ENCODE measurements at places on chromosomes 4 and X.

DNA sequence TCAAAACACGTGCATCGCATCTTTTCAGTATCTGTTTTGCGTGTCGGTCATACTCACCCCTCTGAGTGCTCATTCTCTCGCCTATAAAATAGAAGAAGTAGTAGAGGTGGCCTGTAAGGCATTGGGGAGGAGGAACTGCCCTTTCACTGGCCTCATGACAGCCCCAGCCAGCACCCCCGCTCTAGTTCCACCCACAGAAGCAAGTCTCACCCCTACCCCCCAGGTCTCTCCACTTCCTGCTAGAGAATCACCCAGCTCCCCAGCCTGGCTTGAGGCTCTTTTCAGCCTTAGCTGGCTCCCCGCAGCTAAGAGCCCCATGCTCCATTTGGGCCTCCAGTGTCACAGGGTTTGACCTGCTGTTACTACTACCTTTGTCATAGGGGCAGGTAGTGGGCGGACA lies 11.8 kb downstream of the HDAC6 start:
- no peak for DNase-seq

DNA sequence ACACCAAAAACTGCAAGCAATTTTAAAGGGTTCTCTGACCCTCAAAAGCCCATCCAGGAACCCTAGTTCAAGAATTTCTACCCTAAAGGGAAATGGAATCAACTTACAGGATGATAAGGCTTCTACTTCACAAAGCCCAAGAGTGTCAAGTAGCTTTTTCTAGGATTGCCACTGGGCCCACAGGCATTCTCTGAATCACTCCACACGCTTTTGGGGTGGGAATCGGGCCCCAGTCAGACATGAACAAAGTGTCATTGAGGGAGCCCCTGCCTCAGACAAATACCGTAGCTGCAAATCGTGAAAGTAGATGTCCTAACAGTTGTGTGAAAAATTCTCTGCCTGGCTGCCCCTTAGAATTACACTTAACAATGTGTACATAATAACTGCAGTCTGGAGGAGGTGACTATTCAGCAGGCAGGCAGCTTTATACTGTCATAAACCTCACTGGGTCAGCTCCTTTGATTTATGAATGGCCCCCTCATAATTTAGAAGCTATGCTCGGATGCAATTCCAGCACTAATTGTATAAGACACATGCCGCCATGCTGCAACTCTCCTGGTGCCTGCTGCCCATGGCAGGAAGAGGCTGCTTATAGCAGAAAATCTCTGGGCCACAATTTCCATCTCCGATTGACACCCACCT lies 36.7 kb downstream of the CHRDL1 start:
- no peak for DNase-seq

DNA sequence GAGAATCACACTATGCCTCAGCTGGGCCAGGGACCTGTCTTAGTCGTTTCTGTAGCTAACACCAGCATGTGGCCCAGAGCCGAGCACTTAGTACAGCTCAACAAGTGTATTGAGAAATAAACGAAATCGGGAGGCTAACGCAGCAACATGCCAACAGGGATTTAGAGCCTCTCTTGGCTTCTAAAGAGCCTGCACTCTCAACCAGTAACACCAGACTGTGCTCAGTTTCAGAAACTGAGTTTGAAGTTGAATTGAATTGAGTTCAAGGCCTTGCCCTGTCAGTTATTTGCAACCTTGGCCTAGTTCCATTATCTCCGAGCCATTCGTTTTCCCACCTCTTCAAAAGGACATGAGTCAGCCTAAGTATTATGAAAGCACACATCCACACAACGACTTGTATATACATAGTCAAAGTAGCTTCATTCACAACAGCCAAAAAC lies 71.3 kb upstream of the LDB2 start:
- no peak for DNase-seq

DNA sequence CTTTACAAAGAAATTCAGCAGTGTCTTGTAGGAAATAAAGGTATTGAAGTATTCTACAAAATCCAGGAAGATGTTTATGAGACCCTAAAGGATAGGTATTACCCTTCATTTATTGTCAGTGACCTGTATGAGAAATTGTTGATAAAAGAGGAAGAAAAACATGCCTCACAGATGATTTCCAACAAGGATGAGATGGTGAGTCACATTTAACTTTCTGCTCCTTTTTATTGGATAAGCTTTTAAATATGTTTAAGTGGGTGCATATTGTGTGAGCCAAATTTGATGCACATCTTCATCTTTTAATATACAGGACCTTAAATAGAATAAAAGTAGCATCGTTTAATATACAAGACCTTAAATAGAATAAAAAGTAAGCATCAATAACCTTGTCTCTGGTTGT lies 72.1 kb downstream of the LRP2BP start:
- DNase-seq, result no peak

- DNase-seq, result no peak
Measured at GRCh38 chrX:83535417-83536196, 27.5 kb downstream of the POU3F4 start.

DNA sequence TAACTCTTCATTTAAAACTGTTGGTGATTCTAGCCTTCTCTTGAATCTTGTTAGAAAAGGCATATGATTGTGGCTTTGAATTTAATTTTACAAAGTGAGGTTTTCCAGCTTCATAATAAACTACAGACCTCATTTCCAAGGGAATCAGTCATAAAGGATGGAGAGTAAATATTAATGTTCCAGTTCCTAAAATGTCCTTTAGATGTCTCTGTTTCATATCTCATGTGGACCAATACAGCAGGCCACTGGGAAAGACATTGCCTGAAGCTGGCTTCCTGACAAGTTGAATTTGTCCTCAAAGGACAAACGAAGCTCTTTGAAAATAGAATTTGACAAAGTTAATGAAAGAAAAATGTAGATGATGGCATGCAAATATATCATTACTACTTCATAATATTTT lies 125.4 kb downstream of the ZNF330 start:
- DNase-seq, result no peak

DNA sequence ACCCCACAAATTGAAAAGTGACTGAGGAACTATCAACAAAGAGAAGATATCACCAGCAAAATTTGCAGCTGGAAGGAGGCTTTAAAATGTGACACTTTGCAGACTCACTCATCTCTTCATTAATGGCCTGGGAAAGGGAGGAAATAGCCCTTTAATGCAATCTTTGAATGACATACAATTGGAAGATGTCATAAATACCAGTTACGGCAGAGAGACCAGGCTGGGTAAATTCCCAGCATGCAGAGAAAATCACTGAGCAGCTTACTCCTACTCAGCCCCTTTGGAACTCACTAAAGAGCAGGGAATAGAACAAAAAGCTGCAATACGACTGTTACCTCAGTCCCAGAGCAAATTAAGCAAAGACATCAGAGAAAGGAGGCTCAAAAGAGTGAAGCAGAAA lies 238.9 kb downstream of the HS3ST1 start:
- no peak for DNase-seq

DNA sequence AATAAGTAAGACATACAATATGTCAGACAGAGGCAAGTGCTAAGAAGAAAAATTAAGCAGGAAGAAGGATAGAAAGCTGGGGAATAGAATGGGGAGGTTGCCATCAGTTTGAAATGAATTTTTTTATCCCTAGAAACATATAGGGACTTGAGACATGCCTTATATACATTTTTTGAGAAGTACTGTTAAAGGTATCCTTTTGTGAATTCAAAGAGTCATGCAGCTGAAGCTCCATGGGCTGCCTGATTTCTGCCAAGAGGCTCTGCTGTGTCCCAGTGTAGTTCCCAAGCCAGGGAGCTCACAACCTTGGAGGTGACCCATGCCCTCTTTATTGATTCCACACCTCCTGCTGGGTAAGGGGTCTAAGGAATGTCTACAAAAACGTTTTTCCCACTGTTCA lies 564.6 kb upstream of the DIPK2B start:
- no peak for DNase-seq

DNA sequence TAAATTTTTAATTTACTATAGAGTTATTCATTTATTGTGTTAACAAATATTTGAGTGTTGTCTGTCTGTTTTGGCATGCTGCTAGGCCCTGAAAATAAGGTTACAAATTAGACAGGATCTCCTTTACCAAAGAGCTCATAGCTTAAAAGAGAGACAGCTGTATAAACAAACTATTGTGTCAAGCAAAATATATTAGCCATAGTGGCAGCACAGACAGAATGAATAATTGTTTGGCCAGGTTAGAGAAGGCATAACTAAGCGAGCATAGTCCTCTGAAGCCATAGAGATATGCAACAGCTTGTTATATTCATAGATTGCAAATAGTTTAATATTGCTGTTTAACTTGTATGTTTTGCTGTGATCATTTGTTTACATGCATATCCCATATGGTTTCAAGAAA lies 66.7 kb upstream of the NDUFC1 start:
- no peak for DNase-seq

DNA sequence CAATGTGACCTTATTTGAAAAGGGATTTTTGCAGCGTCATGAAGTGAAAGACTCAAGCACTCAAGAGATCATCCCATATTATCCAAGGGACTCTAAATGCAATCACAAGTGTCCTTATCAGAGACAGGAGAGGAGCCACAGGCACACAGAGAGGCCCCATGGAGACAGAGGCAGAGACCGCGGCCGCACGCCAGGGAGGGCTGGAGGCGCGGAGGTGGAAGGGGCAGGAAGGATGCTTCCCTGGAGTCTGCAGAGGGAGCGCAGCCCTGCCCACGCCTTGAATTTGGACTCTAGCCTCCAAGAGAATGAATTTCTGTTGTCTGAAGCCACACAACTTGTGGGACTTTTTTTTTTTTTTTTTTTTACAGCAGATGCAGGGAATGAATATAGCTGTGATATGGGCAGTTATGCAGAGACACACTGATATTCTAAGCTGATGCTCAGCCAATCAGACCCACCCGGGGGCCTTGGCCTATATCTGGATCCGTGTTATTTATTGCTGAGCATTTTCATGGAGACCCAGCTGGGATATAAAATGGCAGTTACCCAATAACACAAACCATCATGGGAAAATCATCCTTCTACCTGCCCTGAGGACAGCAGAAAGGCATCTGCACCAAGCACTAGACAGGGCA lies 244.8 kb upstream of the PSAPL1 start:
- DNase-seq, result no peak

GRCh38 chr4:128803783-128804182 lies 5.7 kb upstream of the JADE1 start:
- no peak for DNase-seq

DNA sequence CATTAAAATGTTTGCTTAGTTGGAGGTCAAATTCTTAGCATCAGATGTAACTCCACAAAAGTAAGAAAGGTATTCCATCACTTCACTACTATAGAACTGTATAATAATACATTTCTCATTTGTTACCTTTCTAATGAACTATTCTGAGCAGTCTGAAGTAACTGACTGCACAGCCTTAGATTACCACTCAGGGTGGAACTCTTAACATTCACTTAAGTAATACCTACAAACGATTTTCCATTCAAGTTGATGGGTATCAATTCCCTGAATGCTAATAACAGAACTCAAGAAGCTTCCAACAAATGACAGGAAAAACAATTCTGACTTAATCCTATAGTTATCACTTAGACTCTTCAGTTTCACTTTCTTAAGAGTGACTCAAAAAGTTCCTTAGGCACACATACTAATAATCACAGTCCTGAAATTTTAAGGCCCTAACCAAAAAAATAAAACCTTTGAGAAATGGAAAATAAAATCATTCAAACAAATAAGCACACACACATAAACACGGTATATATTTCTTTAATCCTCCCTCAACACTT lies 20.9 kb downstream of the HNRNPD start:
- no peak for DNase-seq

- no peak for DNase-seq
Measured at GRCh38 chr4:188960411-188961093, 821.3 kb downstream of the TRIML1 start.

- no peak for DNase-seq
Measured at GRCh38 chr4:186105647-186106321, 1.3 kb downstream of the FAM149A start.

DNA sequence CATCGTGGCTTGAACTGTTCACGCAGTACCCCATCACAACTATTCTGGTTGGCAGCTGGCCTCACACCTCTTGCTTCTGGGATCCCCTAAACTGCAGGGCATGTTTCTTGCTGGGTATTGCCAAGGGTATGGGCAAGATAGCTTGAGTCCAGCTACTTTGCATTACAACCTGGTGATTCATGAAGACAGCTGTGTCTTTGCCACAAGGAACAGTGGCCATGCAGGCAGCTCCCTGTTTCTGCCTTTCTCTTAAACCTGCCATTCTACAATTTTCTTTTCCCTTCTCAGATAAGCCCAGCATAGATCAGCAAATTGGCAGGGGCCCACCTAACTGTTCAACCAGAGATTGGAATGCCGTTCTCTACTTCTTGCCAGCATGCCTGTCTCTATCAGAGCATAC lies 42.8 kb downstream of the TENM3 start:
- DNase-seq, result no peak

DNA sequence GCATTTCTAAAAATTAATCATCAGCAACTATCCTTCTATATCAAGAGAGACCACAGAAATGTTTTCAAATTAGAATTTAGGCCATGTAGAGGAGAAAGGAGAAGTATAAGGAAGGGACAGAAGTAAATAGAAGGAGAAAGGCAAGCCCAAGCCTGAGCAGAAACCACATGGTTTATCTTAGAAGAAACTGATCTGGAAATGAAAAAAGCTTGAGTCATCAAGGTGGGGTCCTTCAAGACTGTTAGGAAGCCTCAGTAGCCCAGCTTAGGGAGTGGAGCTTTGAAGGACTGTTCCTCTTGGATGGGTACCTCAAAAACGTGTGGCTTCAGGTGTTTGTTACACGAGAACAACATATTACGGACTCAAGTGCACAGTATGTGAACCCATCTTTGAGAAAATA lies 4.5 kb downstream of the BMX start:
- no peak for DNase-seq

DNA sequence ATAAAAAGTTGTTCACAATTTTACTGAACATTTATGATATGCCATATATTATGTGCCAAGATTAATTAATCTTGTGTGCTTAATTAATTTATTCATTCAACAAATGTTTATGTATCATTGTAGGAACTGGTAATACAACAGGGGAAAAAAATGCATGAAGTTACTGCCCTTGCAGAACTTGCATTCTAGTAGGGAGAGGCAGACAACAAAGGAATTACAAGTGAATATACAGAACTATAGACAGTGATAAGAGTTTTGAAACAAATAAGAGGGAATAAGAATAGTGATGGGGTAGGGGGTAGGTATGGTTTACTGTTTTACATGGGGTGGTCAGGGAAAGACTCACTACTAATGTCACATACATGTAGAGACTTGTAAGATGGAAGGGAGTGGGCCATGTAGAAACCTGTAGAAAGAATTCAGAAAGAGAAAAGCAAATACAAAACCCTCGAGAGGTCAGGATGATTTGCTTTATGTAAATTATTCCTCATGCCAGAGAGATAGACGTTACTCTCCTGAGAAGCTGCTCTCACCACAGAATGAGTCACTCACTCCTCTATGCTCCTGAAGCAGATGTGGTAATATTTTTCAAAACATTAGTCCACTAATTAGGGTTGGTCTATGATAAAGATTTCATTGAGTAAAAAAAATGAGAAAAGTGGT lies 855.0 kb upstream of the GRID2 start:
- no peak for DNase-seq

- no peak for DNase-seq
Measured at GRCh38 chr4:8664031-8664805, 71.7 kb downstream of the CPZ start.

DNA sequence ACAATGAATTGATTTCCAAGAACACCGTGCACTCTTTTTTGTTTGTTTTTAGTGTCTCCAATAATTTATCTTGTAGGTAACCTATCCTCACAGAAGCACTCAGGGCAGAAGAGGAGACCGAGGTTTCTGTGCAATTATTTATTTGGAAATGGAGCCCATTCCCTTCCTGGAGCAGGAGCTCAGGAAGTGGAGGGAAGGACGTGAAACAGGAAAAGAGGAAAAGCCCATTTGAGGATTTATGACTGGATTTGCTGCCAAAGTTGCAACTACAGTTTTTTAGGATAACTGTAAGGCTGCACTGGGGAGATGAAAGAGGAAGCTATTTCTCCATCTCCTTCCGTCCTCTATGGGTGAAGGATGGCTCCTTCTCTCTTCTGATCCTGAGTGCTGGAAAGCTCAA lies 31.7 kb upstream of the MXRA5 start:
- no peak for DNase-seq
